ENCODE measurements at places on chromosomes 2 and 18.
A peak's percentile ranks its signal among the peaks of the same experiment; 100 is the strongest.

DNA sequence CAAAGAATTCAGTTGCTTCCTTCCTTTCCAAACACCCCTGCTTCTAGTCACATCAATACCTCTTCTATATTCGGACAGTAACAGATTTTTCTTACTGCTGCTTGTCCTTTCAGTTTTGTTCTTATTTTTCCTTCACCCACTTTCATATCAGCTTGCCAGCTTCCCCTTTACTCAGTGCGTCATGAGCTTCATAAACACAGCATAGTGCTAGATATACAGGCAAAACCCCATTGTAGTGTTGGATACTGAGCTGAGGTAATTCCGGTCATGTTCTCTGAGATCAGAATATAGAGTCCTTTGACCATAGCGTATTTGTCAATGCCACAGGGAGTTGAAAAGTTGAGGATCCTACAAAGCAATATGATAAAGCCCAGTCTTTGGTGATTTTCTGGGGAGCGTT is 2.4 kb downstream of the FARP2 start:
- no peaks in the 10 kb centered on the region for H3K27me3 ChIP-seq
- H3K36me3 ChIP-seq = peaks cover 6% of the 10 kb centered on the region
- peak; percentile 89 for DNase-seq
- peaks cover 21% of the 10 kb centered on the region for H3K4me1 ChIP-seq

DNA sequence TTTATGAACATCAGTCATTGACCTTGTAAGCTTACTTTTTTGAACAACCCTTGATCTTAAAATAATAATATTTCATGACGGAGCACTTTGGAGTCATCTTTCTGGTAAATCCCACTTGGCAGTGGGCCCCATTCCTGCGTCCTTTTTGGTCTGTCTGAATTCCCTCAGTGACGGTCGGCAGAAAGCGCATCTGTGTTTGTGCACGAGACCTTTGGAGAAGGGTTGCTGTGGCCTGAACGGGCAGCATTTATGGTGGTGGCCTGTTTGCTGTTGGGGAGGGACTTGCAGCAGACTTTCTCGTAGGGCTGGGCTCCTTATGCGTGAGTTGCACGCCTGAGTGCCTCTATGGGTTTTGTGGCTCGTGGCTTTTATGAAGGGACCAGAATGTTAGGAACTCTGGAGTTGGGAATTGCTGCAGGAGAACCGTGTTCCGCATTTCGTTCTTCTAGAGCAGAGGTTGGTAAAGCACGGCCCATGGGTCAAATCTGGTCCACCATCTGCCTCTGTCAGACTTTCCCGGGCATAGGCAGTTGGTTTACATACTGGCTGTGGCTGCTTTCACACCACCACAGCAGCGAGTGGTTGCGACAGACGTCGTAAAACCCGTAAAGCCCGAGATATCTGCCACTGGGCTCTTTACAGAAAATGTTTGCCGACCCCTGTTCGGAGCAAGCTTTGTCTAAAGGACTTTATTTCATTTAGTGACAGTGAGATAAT is 30.8 kb downstream of the LPIN1 start:
- H3K27ac ChIP-seq = no peak overlapping the region
- DNase-seq = no peak
- peaks cover 27% of the 10 kb centered on the region for H3K4me1 ChIP-seq
- no peak overlapping the region for H3K4me3 ChIP-seq
- no peaks in the 10 kb centered on the region for H3K27me3 ChIP-seq

GRCh38 chr18:22504251-22505030 is 86.7 kb upstream of the CTAGE1 start:
- H3K4me3 ChIP-seq = no peak overlapping the region
- peaks cover 8% of the 10 kb centered on the region for H3K4me1 ChIP-seq
- H3K36me3 ChIP-seq = no peaks in the 10 kb centered on the region

GRCh38 chr2:134717286-134718022 is 1.3 kb downstream of the TMEM163 start:
- H3K27me3 ChIP-seq = peaks cover 26% of the 10 kb centered on the region
- no peak overlapping the region for H3K27ac ChIP-seq
- no peak for DNase-seq
- H3K36me3 ChIP-seq = no peaks in the 10 kb centered on the region

DNA sequence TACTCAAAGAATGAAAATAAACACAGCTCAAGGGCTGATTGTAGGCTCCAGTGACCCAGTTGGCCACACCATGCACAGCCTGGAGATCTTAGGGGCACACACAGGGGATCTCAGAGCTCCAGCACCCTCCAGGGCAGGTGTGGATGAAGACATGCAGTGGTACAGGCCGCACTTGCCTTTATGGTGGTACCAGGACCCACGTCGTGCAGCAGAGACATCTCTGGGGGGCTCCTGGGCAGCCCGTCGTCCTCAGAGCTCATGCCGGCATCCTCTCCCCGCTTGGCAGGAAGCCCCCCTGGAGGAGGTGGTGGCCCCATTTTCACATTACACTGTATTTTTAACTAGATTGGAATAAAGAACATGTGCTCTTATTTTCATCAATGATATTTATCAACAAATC is 101.2 kb upstream of the MGAT4A start:
- H3K27me3 ChIP-seq = no peaks in the 10 kb centered on the region
- H3K27ac ChIP-seq = no peak overlapping the region
- H3K4me3 ChIP-seq = no peak overlapping the region
- H3K4me1 ChIP-seq = peaks cover 32% of the 10 kb centered on the region

DNA sequence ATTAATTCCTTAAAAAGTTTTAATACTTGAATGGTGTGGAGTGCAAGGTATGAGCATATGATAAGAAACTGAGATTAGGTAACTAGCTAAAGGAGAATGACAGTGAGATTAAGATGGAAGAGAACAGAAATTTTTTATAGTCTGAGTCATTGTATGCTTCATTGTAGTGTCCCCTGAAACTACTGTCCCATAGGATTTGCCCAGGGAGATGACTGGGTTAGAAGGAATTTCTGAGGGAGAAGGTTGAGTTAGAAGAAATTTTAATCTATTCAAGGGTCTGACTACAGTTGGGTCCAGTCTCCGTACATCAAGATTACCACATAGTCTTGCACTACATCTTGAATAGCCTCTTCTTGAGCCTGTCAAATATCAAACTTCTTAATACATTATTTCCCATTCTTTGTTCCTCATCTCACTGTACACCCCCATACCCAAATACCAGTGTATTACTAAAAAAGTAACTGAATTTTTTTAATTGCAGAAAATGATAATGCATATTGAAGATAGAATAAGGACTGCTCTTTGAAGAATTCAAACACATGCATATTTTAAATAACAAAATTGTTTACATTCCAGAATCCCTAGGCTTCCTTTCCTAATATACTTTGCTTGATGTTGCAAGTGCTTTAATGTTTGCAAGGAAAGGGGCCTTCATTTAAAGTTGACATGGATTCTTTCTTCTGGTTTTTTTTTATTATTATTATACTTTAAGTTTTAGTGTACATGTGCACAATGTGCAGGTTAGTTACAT is 314.3 kb upstream of the COL3A1 start:
- no peaks in the 10 kb centered on the region for H3K27me3 ChIP-seq
- no peak for DNase-seq
- no peaks in the 10 kb centered on the region for H3K4me1 ChIP-seq
- H3K36me3 ChIP-seq = no peaks in the 10 kb centered on the region
- H3K27ac ChIP-seq = no peak overlapping the region

GRCh38 chr2:165682546-165682945 is 111.5 kb downstream of the GALNT3 start:
- H3K4me3 ChIP-seq = no peak overlapping the region
- no peak overlapping the region for H3K27ac ChIP-seq
- DNase-seq = no peak
- no peaks in the 10 kb centered on the region for H3K4me1 ChIP-seq

DNA sequence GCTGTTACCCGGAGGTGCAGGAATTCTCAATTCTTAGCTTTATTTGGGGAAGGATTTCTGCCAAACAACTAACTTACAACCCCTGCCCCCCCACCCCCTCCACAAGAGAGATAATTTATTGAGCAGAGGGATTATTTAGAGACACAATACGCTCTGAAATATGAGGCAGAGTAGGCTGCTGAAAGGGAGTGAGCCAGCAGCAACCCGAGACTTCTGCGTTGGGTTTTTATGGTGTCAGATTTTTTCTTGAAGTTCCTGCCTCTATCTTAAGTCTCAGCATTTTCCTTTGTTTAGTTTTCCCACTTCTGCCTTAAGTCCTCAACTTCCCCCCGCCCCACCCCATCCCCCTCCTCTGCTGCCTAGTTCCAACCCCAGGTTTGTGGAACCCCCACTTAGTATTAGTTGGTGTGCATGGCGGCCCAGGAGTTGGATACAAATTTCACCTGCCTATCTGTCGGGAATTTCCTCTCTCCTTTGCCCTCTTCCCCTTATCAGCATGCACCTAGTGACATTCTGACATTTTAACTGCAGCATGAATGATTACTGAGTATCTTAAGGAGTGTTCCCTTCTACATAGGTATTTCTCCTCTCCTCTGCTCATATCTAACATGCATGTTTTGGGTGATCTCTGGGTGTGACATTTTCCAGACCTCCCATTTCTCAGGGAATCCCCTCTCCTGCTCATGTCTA is 1635.9 kb upstream of the LRRTM1 start:
- no peaks in the 10 kb centered on the region for H3K27me3 ChIP-seq
- H3K27ac ChIP-seq = no peak overlapping the region
- no peak overlapping the region for H3K4me3 ChIP-seq
- no peaks in the 10 kb centered on the region for H3K4me1 ChIP-seq

DNA sequence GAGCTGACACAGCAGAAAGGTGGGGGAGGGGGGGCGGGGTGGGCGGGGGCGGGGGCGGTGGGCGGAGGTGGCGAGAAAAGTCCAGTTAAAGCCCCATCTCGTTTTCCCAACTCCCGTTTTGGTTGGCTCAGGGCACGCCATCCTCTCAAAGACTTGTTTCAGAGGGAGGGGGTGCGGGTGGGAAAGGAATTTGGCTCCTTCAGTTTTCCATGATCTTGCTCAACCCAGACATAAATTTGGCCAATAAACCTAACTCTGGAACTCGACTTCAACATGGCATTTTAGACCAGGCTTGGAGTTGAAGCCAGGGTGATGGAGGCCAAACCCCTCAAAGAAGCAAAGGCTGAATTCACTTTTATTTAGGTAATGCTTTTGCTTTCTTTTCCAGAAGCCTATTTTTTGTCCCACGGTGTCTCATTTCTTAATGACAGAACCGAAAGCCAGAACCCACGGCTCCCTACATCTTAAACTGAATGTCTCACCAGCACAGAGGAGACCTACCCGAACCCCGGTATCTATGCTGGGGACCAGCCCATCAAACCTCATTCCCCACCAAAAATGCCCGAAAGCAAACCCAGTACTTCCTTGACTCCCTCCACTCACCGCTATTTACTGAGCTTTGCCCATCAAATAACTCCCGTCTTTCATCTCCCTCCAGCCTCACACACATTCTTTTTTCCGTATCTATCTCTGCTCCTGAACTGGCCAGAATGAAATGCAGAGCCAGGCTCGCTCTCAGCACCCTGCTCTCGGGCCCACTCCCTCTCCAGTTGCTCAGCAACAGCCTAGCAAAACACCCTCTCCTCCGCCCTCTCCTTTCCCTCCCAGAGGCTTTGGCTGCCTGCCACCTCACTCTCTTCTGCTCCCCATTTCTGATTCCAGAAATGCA is 4.3 kb downstream of the IGFBP5 start:
- DNase-seq = no peak
- H3K4me3 ChIP-seq = no peak overlapping the region
- H3K36me3 ChIP-seq = no peaks in the 10 kb centered on the region
- peaks cover 20% of the 10 kb centered on the region for H3K4me1 ChIP-seq
- H3K27ac ChIP-seq = no peak overlapping the region
- H3K27me3 ChIP-seq = peaks cover 62% of the 10 kb centered on the region

DNA sequence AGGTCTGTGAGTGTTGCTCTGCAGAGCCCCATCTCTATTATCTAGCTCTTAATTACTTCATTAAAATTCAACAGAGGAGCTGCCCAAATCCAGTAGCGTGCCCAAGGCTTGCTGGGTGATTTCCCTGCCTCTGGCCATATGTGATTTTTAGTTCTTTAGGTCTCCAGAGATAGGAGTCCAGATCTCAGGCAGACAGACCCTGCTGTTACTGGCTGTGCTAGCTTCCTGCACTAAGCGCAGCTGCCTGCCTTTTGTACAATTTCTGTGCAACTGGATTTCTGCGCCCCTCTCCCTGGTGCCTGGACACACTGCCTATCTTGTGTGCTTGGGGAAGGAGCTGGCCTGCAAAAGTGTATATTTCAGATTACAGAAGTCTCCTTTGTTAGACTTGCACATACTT is 136.5 kb downstream of the TDRD15 start:
- H3K27ac ChIP-seq = no peak overlapping the region
- no peaks in the 10 kb centered on the region for H3K36me3 ChIP-seq
- no peak overlapping the region for H3K4me3 ChIP-seq
- H3K27me3 ChIP-seq = no peaks in the 10 kb centered on the region
- no peaks in the 10 kb centered on the region for H3K4me1 ChIP-seq

- peaks cover 32% of the 10 kb centered on the region for H3K4me1 ChIP-seq
- no peak overlapping the region for H3K4me3 ChIP-seq
- DNase-seq = no peak
- H3K27ac ChIP-seq = no peak overlapping the region
Observed at GRCh38 chr2:28659127-28659526, 92.5 kb upstream of the PPP1CB start.

DNA sequence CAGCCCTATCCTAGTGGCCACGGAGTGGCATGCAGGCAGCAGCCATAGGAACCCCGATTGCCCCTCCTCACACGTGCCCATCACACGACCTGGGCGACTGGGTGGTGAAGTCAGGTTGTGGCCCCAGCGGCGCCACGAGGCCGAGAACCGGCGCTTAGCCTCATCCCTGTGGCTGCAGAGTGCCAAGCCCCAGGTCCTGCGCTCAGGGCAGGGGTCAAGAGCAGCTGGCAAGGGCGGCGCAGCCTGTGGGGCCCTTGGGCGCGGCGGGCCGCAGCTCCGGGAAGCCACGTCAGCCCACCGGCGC is 73.3 kb downstream of the RPIA start:
- no peaks in the 10 kb centered on the region for H3K36me3 ChIP-seq
- no peak overlapping the region for H3K27ac ChIP-seq
- H3K4me3 ChIP-seq = no peak overlapping the region
- peaks cover 11% of the 10 kb centered on the region for H3K27me3 ChIP-seq
- H3K4me1 ChIP-seq = peaks cover 8% of the 10 kb centered on the region

DNA sequence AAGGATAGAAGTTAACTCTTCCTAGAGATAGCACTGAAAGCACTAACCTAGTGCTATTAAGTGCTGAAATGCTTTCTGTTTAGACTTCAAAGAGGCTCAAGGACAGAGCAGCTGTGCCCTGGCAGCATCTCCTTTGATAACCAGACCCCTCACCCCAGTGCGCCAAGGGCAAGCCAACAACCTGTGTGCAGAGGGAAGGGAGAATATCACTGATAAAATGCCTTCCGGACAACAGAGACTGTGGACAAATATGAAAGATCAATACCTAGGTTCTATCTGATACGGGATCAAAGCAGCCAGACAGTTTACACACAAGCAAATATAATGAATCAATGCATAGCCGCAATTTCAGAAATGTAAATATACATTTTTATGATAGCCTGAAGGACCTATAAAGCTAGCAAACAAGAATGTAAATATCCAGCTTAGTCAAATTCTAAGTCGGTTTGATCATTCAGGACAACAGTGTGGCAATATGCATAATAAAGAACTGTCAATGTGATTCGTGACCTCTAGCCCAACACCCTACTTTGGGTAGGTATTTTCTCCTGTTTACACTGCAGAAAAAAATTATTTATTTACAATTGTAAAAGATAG is 91.8 kb upstream of the RFX8 start:
- no peaks in the 10 kb centered on the region for H3K4me1 ChIP-seq
- no peak overlapping the region for H3K4me3 ChIP-seq
- DNase-seq = no peak
- no peaks in the 10 kb centered on the region for H3K36me3 ChIP-seq
- peaks cover 12% of the 10 kb centered on the region for H3K27me3 ChIP-seq

GRCh38 chr2:161116509-161116908 is 43.7 kb upstream of the TANK start:
- no peak for DNase-seq
- no peak overlapping the region for H3K27ac ChIP-seq
- no peaks in the 10 kb centered on the region for H3K4me1 ChIP-seq
- H3K36me3 ChIP-seq = no peaks in the 10 kb centered on the region
- no peak overlapping the region for H3K4me3 ChIP-seq
- H3K27me3 ChIP-seq = no peaks in the 10 kb centered on the region
